ENCODE measurements at places on chromosomes 1 and 21.

- DNase-seq, result peak; percentile 79
These were observed 10.8 kb upstream of the FAAP20 start for GRCh38 chr1:2205191-2205952.

DNA sequence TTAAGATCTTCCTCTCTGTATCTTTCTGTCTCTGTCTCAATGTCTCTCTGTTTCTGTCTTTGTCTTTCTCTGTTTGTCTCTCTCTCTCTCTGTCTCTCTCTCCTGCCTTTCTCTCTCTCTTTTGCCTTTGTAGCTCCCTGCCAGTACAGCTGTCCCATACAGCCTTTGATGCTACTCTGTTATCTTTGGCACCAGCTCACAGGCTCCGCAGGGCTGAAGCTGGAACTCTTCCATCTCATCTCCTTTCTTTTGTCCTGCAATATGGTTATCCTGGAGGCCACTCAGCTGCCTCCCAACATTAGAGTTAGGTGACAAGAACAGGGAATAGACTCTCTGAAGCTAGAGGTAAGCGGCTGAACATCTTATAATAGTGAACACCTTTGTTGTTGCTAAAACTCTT lies 354.3 kb upstream of the NEGR1 start:
- no peak for DNase-seq

DNA sequence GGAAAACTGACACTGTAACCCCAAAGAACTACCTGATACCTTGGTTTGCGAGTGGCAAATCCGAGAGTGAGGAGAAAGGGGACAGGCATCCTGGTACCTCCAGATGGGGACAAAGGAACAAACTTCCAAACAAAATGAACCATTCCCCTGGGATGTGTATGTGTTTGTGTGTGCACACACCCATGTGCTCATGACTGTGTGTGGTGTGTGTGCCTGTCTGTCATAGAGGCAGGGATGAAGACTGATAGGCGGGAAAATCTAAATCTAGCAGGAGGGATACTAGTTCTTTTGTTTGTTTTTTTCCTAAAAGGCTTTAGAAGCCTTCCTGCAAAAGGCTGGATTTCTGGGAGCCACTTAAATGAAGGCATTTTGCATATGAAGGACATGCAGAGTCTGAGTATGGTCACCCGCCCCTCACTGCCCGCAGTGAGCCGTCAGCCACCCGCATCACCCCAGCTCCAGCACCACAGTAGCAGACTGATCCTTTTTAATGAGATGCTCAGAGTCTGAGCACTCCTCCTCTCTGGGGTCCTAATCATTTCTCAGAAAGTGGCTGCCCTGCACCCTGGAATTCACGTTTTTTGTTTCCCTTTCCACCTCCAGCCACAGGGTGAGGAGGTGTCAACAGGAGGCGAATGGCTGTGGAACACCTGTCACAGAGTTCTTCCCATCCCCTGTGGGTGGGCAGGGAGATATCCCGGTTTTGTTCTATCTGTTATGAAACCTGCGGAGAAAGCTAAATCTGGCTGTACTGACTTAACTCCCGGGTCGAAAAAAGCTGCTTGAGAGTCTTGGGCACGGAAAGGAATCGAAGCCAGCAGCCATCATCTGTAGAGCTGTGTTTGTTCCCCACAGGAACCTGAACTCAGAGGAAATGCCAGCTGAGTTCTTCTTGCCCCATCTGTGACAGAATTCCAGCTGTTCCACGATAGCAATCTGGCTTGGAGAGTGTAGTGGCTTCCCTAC lies 34.9 kb downstream of the UTP25 start:
- no peak for DNase-seq

GRCh38 chr1:44154049-44154448 lies 12.6 kb upstream of the KLF18 start:
- DNase-seq, result no peak

DNA sequence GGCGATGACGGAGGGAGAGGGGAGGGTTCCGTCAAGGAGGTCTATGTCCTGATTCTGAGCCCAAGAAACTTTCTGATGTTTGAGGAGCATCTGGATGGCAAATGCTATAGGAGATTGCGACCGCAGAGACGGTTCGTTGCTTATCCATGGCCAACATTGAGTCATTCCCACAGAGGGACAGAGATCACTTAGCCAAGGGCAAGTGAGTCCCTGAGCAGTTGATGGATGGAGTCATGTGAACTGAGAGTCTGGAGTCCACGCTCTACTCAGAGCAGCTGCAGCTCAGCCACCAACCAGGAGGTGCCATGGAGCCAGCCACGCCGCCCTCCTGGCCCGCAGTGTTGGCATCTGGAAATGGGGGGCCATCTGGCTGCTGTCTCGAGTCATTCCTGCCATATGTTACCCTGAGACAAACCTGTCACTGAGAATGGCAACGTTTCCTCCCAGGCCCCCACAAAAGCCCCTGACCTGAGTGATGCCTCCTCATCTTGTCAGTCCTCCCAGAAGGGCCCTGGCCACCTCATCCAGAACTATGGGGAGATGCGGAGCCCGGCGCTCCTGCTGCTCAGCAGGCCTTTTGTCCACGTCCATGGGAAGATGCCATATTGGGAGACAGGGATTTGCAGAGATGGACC lies 58.6 kb downstream of the ATP5PO start:
- no peak for DNase-seq

- DNase-seq, result no peak
These were observed 748.2 kb upstream of the ADAMTS5 start for GRCh38 chr21:27715131-27715530.

GRCh38 chr1:6491480-6491962 lies at the start of gene PLEKHG5:
TSS of gene PLEKHG5 (minus strand) at chr1:6491667. CDS start at chr1:6477571, 14,096 bp downstream.
- no peak for DNase-seq
